ENCODE measurements at places on chromosomes 2 and 18.

- no peak overlapping the region for H3K27ac ChIP-seq
- H3K36me3 ChIP-seq = no peaks in the 10 kb centered on the region
- H3K4me1 ChIP-seq = no peaks in the 10 kb centered on the region
- H3K27me3 ChIP-seq = no peaks in the 10 kb centered on the region
- DNase-seq = no peak
These were observed 13.4 kb upstream of the NEMP2 start for GRCh38 chr2:190547886-190548285.

GRCh38 chr2:7356909-7357584 is 439.8 kb downstream of the RNF144A start:
- H3K27ac ChIP-seq = no peak overlapping the region
- no peaks in the 10 kb centered on the region for H3K27me3 ChIP-seq
- no peaks in the 10 kb centered on the region for H3K4me1 ChIP-seq
- no peaks in the 10 kb centered on the region for H3K36me3 ChIP-seq
- no peak overlapping the region for H3K4me3 ChIP-seq

GRCh38 chr2:37561615-37562569 is 109.5 kb downstream of the CDC42EP3 start:
- no peaks in the 10 kb centered on the region for H3K36me3 ChIP-seq
- DNase-seq = peak; percentile 91
- H3K27ac ChIP-seq = peak overlapping the region; percentile 75
- no peak overlapping the region for H3K4me3 ChIP-seq

- H3K27me3 ChIP-seq = no peaks in the 10 kb centered on the region
- H3K4me1 ChIP-seq = no peaks in the 10 kb centered on the region
- DNase-seq = no peak
- no peak overlapping the region for H3K27ac ChIP-seq
These were observed 13.3 kb downstream of the BCL2 start for GRCh38 chr18:63306249-63306648.

- H3K4me1 ChIP-seq = no peaks in the 10 kb centered on the region
- no peaks in the 10 kb centered on the region for H3K27me3 ChIP-seq
- DNase-seq = no peak
- no peaks in the 10 kb centered on the region for H3K36me3 ChIP-seq
These were observed 14.9 kb downstream of the RBKS start for GRCh38 chr2:27875089-27875881.
